ENCODE measurements at places on chromosomes 1 and 21.

- DNase-seq, result no peak
These were observed 86.7 kb upstream of the GNG4 start for GRCh38 chr1:235736263-235736662.

DNA sequence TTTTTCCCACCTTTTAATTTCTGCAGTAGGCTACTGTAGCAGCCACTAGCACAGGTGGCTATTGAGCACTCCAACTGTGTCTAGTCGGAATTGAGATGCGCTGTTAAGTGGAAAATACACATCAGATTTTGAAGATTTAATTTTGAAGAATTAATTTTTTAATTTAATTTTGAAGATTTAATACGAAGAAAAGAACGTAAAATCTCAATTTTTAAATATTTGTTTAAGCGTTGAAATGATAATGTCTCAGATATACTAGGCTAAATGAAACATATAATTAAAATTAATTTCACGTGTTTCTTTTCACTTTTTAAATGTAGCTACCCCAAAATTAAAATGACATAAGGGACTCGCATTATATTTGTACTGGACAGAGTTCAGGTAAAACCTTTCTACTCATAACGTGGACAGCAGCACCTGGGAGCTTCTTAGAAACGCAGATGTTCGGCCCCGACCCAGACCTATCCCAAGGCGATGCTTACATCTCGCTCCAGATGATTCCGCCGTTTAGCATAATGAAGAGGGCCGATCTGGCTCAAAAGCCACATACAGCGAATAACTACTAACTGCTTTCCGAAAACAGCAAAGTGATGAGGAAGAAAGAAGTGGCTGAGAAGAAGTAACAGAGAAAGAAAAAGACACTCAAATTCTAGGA is 717 bp downstream of the CRYZL1 start:
- no peak for DNase-seq

GRCh38 chr1:31767225-31767624 is 3.1 kb upstream of the ADGRB2 start:
- DNase-seq, result no peak

GRCh38 chr1:160951443-160952128 is 3.0 kb downstream of the ITLN2 start:
- DNase-seq, result peak; percentile 42

- no peak for DNase-seq
These were observed 20.2 kb upstream of the SLC1A7 start for GRCh38 chr1:53162621-53163020.

DNA sequence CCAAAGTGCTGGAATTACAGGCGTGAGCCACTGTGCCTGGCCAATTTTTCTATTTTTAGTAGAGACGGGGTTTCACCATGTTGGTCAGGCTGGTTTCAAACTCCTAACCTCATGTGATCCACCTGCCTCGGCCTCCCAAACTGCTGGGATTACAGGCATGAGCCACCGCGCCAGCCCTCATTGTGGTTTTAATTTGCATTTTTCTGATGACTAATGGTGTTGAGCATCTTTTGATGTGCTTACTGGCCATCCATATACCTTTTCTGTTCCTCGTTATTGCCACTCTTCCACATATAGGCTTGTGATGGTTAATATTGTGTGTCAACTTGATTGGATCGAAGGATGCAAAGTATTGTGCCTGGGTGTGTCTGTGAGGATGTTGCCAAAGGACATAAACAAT is 17.4 kb upstream of the ENAH start:
- DNase-seq, result no peak

GRCh38 chr1:206074839-206075238 is 21.9 kb downstream of the RHEX start:
- DNase-seq, result no peak

GRCh38 chr1:155961937-155962336 is 16.4 kb downstream of the ARHGEF2 start:
- peak; percentile 87 for DNase-seq

DNA sequence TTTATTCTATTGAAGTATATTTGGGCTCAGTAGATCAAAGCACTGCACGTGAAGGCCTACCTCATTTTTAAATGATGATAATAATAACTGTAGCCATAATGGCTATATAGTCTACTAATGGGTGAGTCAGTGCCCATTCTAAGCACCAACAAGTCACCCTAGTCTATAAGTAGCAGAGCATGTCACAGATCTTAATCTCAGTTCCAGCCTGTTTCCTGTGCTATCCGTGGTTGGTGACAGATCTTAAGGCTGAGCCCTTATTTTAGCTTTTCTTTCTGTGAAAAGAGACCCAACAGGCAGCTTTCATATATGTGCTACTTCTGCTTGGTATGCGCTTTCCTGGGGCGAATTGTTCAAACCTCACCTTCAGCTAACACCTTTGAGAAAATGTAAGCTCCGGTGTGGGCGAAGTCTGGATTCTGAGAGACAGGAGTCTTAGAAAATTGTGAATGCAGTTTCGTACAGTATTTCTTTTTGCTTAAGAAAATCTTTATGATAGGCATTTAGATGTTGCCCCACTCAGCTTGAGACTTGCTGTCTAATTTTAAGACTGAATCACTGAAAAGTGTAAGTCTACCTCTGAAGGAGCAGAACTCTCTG is 59.6 kb downstream of the FMN2 start:
- DNase-seq, result no peak

DNA sequence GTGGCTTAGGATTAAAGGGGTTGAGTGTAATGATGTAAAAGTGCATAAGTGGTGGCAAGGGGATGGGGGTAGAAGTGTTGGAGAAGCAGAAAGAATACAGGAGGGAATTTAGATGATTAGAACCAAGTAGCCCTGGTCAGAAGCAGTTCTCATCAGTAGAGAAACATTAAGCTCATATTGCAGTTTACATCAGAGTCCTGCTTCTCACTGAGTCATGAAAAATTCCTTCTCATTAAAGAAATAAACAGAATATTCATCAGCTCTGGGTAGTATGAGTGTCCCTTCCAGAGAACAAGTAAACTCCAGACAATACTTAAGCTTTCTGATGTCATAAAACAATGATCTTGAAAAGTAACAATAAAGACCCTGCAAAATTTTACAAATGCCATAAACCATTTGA is 36.5 kb downstream of the LRRIQ3 start:
- no peak for DNase-seq

GRCh38 chr21:38869196-38869595 is 63.5 kb downstream of the ETS2 start:
- no peak for DNase-seq

Measured in LoVo (cell line).